Activated naive CD8-positive, alpha-beta T cell treated with anti-CD3 and anti-CD28 coated beads, Interleukin-2, amount 50 U/mL, for 16 hours (primary cell): ENCODE measurements at places on chromosomes 6 and 20.

DNA sequence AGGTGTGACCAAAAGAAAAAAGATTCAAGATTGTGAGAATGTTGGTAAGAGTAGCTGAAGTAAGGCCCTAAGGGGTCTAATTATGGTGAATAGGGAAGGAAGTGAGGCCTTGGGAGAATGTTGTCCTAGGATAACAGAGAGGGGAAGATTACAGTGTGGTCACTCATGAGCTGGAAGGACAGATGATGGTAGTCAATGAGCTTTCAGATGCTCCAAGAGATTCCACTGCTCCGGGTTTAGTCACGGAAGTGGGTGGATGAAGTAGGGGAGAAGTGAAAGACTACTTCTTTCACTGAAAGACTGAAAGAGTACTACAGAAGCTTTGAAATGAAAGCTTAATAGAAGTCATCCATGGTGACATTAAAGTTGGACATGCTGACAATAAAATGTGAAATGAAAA is 108.5 kb downstream of the MMS22L start:
- DNase-seq, result no peak

DNA sequence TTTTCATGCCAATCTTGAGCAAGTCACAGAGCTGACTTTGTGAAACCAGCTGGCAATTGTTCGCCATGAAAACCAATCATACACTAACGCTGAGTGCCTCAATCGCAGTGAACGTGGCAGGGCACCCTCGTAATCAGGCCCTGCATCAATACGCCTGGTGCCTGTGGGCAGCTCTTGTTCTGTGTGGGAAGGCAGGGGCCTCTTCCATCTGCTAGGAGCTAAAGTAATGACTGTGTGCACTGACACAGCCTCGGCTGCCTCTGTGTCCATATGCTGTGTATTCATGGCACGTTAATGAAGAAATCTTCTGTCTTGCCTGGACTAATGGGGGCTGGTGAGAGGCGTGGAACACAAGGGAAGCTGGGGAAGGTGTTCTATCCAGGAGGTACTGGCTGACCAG is 27.8 kb upstream of the SYNDIG1 start:
- DNase-seq, result no peak

DNA sequence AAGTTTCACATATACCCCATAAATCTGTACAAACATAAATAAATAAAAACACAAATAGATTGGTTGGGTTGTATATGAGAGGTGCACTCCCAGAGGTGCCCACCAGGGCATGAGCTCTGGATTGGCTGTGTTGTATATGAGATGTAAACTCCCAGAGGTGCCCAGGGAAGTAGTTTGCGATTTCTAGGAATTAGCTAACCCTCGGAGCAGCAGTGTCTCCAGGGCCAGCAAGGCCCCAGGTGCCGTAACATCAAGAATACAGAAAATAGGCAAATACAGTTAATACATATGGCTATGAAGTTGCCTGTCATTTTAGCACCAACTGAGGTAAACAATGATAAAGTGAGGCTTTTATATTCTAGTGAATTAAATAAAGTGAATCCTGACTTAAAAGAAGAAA is 5.4 kb upstream of the GINM1 start:
- no peak for DNase-seq

DNA sequence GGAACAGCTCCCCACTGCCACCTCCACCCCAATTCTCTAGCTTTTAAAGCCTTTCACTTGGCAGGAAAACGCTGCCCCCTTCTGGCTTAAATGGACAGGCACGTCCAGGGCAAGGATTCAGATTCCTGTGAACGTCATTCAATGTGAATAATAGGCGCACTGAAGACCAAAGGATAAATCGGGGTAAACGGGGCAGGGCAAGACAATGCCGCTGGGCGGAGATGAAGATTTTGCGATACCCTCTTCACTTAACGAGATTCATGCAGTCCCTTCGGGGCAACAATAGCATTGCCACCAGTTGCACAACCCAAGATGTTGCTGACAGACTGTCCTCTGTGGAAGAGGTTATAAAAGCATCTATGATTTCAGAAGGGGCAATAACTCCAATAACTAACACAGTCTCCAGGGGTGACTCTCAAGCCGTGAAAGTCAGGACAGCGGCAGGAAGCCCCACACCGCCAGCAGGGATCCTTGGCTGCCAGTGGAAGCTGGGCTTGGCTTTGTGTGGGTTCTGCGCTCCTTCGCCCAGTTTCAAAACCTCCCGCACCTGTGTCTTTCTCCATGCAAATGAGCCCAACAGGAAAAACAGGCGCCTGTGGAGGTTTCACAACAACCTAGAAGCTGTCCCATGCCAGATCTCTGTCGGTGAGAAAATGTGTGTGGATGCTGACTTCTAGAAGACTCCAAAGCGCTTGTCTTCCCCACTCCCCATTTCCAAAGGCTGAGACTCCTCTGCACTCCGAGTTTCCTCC is 291.8 kb downstream of the BMP7 start:
- DNase-seq, result no peak

DNA sequence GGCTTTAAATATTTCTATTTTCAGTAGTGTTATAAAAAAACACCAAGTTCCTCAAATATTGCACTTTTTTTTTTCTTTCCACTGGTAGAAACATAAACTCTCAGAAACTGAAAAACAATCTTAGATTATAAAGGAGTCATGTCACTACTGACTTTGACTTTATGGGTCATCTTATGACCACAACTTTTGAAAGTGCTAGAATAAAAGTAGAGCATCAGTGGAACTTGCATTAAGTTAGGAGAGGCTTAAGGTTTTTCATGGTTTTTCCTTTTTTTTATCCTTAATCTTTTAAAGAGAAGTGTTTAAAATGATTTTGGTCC is 56.6 kb upstream of the SUPT3H start:
- DNase-seq, result no peak

DNA sequence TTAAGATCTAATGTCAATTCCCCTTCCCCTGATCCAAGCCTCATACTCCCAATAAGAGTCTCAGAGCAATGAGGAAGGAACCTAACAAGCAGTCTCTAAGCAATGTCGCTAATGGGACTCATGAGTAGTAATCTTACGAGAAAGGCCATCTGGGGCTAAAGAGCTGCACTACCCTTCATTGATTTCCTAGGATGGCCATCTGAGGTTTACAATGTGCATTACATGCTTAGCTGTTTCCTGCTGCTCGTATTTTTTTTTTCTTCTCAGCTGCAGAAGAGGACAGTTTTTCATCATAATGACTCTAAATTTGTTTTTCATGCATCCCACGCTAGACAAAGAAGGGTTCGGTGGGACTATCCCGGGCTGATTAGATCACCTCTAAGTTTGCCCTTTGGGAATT is 119.3 kb downstream of the LPA start:
- DNase-seq, result no peak

- no peak for DNase-seq
Measured at GRCh38 chr6:85569323-85569722, 24.3 kb downstream of the SNX14 start.
